Activated CD4-positive, alpha-beta T cell treated with anti-CD3 and anti-CD28 coated beads, Interleukin-2, Interleukin-6, amounts not matched to agents 100 ng/mL and 50 ng/mL, durations not matched to agents 16 hours and 8 hours (primary cell): ENCODE measurements at places on chromosomes 3 and 15.

GRCh38 chr3:9595877-9596276, 42.3 kb upstream of the LHFPL4 start:
- DNase-seq = no peak

DNA sequence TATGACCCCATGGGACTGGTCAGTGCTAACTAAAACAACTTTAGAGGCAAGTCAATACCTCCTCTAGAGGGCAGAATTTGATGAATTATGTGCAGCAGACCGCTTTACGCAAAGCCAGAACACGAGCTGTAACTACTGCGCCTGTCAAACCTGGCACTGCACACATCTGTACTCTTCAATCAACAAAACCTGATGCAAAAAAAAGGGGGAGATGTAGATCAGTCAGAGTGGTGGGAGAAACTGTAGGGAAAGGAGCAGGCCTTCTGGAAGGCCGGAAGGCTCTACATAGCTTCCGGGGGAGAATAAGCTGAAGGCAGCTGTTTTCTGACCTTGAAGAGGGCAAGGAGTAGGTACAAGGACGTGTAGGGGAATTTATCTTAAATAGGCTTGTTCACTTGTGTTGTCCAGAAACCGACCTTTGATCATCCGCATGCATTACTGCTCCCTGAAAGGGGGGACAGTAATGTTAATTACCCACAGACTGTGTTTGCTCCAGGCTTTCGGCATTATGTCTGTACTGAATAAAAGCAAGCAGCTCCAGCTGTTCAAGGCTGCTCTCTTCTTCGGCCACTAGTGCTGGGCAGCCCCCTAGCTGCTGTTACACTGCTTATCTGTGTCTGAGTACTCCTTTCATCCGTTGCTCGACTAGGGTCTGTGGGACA, 41.0 kb downstream of the GPR160 start:
- DNase-seq = no peak

- peak; percentile 76 for DNase-seq
Measured at GRCh38 chr3:52052831-52053306, 3.5 kb downstream of the DUSP7 start.

DNA sequence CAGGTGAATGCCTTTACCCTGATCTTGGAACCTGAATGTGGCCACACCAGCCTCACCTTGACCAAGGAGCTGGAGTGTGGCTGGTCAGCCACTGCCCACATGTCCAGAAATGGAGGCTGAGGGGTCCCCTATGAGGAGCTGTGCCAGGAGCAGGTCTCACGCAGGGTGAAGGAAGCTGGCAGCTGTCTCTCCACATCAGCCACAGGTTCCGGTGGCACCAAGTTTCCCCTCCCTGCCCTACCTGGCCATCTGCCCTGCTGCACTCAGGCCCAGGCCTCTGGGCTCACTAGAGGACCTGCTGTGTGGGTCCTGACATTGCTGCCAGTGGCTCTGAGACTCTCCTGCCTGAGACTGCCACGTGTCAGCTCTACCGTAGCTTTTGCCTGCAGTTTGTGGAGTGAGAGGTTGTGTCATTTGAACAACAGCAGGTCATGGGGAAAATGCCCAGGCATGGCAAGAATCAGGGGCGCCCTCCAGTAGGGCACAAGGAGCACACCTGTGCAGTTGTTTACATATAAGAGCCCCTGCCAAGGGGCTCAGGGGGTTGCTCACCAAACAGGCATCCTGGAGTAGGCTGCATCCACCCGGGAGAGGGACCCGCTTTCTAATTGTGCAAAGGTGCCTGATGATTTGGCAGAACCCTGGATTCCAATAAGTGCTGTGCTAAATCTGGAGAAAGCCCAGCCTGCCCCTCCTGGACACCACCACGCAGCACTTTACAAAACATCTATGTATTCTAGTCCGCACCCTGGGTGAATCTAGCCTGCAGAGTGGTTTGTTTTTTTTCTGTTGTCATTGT, 258.5 kb upstream of the TLE3 start:
- DNase-seq = no peak

DNA sequence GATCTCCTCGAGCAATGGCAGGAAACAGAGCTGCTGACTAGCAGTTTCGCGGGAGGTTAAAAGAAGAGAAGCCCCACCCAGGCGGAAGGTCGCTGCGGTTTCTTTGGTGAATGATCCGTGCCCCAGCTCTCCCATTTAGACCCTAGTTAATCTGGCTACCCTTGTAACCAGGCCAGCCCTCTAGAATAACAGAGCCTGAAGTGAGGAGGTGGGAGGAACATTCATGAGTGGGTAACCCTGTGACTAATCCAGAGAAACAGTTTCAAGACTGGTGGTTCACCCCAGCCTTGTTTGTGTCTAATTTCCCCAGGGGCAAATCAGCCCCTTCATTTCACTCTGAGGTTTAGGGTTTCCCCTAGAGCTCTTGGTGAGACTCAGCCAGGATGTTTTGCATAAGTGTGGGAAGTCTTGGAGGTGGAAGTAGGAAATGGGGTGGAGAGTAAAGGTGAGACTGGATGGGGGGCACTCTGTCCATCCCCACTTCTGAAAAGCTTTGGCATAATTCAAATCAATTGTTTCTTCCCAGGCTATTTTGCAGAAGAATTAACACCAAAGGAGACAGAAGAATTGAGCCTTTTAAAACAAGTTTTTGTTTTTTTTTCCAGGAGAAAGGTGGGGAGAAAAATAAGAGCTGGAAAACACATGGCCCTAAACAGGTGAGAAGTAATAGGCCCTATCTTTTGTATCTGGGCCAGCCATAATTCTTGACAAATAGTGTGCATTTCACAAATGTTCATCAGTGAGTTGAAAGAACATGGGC, 303.1 kb downstream of the RPLP1 start:
- DNase-seq = peak; percentile 96

GRCh38 chr3:197522881-197523441, 32.8 kb downstream of the BDH1 start:
- DNase-seq = no peak
